ENCODE measurements at places on chromosomes 11 and 22. TPM values are rescaled to one million over a fixed set of nuclear protein-coding genes. Genes with fewer than 3 reads are reported as not detected.
A peak's percentile ranks its signal among the peaks of the same experiment; 100 is the strongest.

- peak; percentile 85 for DNase-seq
Observed at GRCh38 chr11:117986981-117987574, 884 bp downstream of the IL10RA start.

DNA sequence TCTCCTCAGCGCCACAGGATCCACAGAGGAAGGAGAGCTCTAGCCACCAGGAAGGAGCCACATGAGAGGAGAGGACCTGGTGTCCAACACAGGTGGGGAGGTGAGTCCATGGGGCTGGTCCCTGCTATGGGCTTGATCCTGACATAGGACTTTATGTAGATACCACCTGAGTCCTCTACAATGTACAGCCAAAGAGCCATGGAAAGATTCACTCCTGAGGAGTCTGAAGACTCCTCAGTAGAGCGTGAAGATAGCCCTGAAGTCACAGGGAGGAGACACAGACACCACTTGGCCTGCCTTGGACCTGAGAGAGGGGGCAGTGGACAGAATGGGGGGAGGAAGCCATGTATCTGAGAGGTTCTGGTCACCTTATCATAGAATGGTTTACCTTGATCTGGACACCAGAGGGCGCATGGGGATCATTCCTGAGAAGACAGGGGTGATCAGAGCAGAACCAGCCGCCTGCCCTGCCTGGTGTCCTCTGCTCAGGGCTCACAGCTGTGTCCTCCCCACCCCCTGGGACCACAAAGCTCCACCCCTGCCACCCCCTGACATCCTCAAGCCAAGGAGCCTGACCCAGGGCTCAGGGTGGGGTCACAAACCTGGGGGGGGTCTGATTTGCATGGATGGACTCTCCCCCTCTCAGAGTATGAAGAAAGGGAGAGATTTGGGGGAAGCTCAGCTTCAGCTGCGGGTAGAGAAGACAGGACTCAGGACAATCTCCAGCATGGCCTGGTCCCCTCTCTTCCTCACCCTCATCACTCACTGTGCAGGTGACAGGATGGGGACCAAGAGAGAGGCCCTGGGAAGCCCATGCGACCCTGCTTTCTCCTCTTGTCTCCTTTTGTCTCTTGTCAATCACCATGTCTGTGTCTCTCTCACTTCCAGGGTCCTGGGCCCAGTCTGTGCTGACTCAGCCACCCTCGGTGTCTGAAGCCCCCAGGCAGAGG is 77.0 kb downstream of the ZNF280B start:
- peak; percentile 27 for DNase-seq

The MS4A4E gene
- polyA plus RNA-seq, result not detected

The CABP4 gene
- 1.2 TPM for polyA plus RNA-seq

The CELF1 gene
- 76.4 TPM for polyA plus RNA-seq

The SAA4 gene
- polyA plus RNA-seq, result not detected

GRCh38 chr22:42490243-42490832 is 29.3 kb downstream of the RRP7A start:
- DNase-seq, result no peak

- no peak for DNase-seq
Observed at GRCh38 chr11:104784684-104785460, 113.4 kb downstream of the CASP12 start.

GRCh38 chr11:94128746-94129511 is at the start of gene PANX1:
Gene PANX1 (plus strand): TSS chr11:94128841. CDS start chr11:94129313, 472 bp downstream.
- peak; percentile 74 for DNase-seq

The RHOD gene
- 1.3 TPM for polyA plus RNA-seq

DNA sequence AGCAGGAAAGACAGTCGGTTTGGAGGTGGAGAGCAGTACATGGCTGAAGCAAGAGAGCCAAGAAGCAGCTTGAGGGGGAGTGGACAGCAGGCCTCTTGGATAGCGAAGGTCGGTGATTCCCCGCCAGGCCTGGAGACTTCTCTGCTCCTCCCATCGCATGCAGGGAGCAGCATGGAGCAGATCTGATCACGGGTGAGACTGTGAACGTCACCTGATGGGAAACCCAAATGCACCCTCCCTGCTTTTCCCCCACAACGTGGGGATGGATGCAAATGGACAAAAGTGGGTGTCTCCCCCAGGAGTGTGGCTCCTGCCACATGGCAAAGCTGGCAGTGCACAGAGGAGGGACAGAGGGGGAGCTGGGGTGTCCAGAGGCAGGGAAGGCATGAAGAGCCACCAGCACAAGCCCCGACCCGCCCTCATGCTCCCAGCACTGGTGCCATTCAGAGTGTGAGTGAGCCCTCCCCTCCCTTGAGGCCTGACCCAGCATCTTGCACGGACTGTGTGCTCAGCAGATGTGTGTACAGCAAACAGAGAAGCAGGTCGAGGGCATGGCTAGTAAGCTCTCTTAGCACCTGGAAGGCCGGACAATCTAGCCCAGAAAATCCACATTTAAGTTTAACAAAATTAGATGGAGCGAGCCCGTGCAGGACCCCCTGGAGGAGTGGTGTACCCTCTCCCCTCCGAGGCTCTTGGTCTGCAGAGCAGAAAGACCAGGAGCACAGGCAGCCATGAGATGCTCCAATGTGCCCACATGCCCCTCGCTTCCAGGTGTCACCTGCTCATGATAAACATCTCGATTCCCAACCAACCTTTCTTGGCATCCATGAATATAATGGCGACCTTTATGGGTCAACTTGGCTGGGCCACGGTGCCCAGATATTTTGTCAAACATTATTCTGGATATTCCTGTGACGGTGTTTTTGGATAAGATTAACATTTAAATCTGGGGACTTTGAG is 661.7 kb downstream of the TBC1D22A start:
- DNase-seq, result no peak

GRCh38 chr11:123479048-123479837 is 49.2 kb downstream of the GRAMD1B start:
- no peak for DNase-seq

The FOLR1 gene
- polyA plus RNA-seq, result not detected

DNA sequence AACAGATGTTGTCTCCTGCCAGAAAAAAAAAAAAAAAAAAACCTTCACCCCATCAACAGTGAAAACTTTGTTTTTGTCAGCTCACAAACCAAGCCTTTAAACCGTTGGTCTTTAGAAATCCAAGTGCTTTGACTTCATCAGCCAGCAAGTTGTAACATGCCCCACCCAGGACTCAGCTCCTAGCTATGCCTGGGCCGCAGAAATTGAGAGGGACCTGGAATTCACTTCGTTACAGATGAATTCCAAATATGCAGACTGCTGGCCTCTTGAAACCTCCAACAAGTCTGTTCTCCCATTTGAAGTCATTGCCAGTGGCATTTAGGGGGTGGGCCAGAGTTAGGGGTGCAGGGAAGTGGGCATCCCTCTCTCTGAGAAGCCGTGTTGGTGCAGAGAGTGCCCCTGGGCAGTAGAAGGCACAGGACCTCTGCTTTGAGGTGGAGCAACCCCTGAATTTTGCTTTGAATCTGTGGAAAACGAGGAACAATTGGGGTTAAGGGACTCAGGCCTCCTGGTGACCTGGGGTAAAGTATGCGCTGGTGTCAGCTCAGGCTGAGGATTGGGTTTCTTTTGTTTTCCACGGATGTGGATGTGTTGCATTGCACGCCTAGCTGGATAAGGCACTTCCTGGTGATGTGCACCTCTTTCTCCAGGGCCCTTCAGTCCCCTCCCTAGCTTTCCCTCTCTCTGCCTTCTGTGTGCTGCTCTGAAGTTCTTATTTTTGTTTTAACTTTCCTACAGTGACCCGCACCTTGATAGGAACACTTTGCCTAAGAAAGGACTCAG is 109.5 kb downstream of the DBX1 start:
- no peak for DNase-seq

The VPREB1 gene
- polyA plus RNA-seq, result not detected

GRCh38 chr11:69333879-69334278 is 39.9 kb downstream of the MYEOV start:
- no peak for DNase-seq

The GP1BB gene
- not detected for polyA plus RNA-seq

GRCh38 chr11:120335908-120336640 is at the start of gene ARHGEF12:
Gene ARHGEF12 (plus strand): TSS chr11:120336413. CDS start chr11:120337244, 831 bp downstream.
- peak; percentile 55 for DNase-seq

Data from naive thymus-derived CD4-positive, alpha-beta T cell (primary cell).